ENCODE measurements at places on chromosomes 12 and 14.

DNA sequence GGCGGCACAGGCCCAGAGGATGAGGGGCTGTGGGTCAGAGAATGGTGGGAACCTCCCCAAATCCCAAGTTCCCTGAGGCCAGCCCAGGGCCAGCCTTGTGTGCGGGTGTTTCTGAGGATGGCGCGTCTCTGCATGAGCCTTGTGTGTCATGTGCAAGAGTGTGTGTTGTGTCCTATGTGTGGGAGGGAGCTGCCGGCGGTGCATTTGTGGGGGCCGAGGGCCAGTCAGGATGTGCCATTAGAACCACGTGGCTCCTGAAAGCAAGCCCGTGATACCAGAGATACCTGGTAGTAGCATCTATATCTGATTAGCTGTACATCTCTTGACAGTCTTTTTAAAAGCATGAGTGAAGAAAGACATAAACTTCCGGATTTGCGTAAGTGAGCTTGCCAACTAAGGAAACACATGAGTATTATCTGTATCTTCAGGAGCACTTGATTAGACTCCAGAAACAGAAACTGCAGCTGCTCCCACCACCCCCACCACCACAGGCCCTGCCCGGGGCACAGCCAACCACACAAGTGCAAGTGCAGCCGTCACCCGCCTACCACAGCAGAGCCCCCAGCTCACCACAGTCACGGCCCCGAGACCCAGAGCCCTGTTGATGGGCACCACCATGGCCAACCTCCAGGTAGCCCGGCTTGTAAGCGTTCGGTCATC is 19.2 kb downstream of the DDX51 start:
- DNase-seq: no peak

GRCh38 chr12:40226705-40227104 is 1.9 kb downstream of the LRRK2 start:
- no peak for DNase-seq

GRCh38 chr14:31164115-31164514 is 43.5 kb downstream of the HECTD1 start:
- DNase-seq: no peak

DNA sequence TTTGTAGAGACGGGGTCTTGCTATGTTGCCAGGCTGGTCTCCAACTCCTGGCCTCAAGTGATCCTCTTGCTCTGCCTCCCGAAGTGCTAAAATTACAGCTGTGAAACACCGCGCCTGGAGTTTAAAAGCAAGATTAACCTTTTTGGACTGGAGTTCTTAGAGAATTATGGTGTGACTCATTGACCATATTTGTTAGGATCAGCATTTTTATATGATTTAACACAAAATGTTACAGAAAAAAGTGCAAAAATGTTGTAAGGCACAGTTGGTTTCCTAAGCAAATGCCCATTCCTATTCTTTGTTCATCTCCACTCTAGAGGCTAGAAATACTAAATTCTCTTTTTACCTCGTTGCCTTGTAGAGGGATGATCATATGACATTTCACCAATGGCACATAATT is 27.6 kb downstream of the SLC35E3 start:
- DNase-seq: no peak

GRCh38 chr12:65259501-65259900 is 19.0 kb upstream of the MSRB3 start:
- no peak for DNase-seq

DNA sequence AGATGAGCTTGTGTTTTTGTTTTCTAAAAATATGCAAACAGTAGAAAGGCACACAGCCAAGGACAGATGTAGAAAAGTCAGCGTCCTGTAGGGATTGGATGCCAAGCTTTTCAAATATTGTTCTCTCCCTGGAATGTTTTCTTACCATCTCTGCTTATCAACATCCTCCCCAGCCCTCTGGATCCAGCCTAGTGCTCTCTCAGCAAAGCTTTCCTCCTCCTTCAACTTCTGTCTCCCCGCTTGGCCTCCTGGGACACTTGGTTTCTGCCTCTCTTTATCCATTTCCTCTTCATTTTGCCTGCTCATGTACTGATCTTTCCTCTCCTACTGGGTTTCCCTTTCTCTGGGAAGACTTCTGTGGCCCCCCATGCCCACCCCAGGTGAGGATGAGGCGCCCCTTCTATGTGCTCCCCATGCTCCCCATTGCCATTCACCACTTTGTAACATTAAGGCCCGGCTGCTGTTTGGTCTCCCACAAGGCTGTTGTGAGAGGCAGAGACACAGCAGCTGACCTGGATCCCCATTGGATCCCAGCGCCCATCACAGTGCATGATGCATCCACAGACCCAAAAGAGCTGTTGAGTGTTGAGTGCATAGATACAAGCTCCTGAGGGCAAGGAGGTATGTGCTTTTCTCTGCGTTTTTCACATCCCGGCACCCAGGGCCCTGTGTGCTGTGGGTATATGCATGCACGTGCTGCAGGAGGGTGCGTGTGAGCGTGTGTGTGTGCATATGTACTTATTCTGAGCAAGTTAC is 38.2 kb downstream of the EVL start:
- no peak for DNase-seq

DNA sequence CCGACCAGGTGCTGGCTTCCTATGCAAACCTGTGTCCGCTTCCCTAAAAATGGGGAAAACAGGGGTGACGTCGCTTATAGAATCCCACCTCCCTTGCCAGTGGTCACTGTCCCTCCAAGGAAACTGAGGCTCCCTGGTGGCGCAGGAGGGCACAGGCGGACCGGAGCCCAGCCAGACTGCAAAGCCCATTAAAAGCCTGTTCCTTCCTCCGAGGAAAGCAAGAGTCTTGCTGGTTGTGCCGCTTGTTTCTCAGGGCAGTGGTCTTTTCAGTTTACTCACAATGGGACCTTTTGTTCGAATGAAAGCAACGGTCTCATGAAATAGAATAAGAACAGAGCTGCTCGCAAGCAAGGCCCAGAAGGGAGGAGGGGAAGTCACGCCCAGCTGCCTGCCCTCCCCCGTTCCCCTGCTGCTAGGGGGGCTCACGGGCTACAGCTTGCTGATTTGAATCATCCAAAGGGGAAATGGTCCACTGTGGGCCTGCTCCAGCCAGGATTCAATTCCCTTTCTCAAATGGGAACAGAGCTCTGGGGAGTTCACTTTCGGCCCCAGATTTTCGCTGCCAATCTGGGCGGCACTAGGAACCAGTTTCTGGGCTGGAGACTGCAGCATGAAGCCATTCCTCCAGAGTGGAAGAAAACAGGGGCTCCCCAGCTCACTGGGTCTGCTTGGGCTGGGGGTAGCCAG is 4.6 kb upstream of the SELPLG start:
- peak; percentile 45 for DNase-seq

DNA sequence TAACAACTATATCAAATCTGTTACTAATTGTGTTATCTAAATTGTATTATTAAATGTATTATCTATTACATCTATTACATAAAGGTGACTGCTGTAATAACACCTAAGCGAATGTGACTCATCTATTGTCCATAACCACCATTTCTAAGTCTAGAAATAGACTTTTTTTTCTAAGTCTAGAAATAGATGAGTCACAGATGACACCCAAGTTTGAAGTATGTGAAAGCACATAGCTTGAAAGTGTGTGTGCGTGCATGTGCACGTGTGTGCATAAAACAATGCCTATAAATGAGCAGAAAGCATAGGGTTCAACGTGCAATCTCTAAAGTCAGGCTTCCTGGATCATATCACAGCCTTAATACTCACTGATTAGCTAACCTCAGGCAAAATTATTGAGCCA is 451.3 kb upstream of the USP15 start:
- DNase-seq: no peak

- no peak for DNase-seq
These were observed 14.7 kb downstream of the RITA1 start for GRCh38 chr12:113200021-113200797.

DNA sequence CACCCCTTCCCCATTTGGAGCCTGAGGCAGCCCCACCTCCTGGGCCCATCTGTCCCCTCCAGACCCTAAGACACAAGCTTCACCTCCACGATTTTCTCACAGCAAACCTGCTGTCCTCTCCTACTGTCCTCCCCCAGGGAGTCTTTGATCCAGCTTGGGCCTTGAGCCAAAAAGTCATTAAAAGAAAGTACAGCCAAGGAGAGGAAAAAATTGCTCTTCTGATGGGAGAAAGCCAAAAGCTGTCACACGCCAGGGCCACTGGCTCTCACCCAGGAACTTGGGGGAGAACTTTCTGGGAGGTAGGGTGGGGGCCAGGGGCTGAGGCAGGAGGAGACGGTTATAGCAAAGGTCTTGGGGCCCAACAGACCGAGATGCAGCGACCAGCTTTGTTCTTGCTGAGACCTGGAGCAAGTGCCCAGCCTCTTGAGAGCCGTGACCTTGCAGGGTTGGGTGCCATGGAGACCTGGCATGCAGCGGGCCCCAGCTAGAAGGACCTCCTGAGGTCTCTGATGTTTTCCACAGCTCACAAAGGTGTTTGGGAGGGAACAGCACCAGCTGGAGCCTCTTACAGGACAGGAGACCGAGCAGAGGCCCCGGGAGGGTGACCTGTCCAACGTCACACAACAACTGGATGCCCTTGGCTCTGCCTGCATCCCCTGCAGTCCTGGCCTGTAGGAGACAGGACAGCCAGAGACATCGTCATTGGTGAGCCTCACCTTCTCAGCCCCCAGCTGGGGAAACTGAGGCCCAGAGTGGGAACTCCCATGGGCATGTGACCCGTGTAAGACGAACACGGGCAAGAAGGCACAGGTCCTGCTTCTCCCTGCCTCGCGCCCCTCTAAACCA is 124.5 kb downstream of the CALM1 start:
- DNase-seq: no peak

DNA sequence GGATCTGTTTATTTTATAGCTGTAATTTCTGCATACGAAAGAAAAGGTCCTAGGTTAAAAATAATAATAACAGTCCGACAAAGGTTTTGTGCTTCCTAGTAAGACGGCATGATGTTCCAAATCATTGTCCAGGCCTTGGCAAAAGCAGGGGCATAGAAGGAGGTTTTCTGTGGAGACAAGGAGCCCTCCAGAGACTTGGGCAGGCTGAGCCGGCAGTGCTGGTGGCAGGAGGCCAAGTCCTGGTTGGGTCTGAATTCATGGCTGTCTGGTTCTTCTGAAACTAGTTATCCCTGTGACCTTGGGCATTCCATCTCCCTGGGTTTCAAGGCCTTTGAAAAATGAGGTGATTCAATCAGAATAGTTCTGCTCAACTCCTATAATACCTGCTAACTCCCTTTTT is 44.0 kb downstream of the KCNK13 start:
- DNase-seq: no peak

Data from NCI-H2227 treated with DMSO at 0.1 percent for 48 hours (cell line).